ENCODE measurements at places on chromosomes 3 and 15.
A peak's percentile ranks its signal among the peaks of the same experiment; 100 is the strongest.

DNA sequence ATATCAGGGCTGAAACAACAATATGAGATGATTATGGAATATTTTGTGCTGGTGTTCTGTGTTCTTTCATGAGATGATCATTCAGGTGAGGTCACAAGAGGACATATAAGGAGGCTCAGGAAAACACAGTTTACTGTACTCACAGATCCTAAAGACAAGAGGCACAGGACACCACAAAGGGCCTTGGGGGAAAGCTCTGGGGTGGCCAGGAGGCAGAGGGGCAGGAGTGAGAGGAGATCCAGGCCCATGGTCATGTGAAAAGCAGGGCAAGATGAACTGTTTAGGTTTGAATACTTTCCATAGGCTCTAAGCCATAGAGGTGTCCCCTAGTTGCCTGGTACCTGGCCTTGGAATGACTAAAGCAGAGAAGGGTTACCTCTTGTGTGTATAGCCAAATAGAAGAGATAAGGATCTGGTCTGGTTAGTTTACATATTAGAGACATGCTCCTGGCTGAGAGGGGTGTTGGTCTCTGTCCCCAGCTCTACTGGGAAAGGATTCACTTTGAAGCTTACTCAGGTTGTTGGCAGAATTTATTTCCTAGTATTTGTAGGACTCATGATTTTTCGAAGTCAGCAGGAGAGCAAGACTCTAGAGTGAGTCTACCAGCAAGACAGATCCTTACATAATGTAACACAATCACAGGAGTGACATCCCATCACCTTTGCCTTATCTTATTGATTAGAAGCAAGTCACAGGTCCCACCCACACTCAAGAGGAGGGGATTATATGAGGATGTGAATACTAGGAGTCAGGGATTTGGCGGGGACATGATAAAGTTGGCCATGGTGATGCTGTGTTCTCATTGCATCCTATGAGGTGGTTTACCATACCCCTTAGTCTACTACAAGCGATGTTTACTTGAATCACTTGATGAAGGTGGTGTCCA lies 11.3 kb upstream of the TM4SF1 start:
- DNase-seq = no peak

DNA sequence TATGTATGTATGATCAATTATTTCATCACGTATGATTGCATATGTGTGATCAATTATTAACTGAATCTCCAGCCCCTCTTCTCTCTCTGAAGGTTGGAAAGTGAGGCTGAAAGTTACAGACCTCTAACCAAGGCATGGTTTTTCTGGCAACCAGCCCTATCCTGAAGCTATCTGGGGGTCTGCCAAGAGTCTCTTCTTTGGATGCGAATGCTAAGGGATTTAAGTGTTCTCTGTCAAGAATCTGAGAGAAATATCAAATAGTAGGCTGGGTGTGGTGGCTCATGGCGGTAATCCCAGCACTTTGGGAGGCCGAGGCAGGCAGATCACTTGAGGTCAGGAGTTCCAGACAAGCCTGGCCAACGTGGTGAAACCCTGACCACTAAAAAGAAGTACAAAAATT lies 8.1 kb downstream of the NKTR start:
- DNase-seq = peak; percentile 34

DNA sequence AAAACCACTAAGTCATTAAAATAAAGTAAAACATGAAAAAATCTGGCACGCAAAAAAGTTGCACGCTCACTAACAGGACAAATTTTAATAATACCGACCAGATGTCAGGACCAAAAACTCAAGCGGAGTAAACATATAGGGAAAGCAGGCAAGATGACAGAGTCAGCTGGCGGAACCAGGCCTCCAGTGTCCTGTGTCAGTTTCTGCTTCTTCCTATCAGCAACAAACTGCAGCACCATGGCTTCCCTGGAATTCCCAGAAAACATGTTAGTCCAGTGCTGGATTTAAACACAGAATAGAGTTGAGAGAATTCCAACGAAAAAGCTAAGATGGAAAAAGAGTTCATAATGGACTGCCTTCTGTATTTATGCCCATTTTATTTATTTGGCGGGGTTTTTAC lies 169.1 kb upstream of the ARHGEF26 start:
- no peak for DNase-seq

- DNase-seq = peak; percentile 14
Observed at GRCh38 chr3:162491952-162492351, 995.3 kb downstream of the OTOL1 start.

DNA sequence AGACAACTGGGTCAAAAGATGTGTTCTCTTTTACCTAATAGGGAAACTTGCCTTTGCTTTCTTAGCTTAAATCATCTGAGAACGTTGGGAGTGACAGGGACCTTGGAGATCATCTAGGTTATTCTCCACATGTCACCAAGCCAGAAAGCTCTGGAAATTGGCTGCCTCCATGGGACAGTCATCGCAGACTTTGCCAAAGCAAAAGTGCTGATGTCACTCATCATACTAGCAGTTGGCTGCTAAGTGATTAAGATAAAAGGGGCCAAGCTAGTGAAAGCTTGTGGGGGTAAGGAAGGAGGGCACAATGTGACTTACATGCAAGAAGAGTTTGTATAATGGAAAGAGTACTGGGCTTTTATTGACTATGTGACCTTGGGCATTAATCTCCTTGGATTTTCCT lies 198.0 kb upstream of the PFN2 start:
- peak; percentile 62 for DNase-seq

GRCh38 chr15:101533371-101534140 lies 44.0 kb upstream of the PCSK6 start:
- DNase-seq = no peak

DNA sequence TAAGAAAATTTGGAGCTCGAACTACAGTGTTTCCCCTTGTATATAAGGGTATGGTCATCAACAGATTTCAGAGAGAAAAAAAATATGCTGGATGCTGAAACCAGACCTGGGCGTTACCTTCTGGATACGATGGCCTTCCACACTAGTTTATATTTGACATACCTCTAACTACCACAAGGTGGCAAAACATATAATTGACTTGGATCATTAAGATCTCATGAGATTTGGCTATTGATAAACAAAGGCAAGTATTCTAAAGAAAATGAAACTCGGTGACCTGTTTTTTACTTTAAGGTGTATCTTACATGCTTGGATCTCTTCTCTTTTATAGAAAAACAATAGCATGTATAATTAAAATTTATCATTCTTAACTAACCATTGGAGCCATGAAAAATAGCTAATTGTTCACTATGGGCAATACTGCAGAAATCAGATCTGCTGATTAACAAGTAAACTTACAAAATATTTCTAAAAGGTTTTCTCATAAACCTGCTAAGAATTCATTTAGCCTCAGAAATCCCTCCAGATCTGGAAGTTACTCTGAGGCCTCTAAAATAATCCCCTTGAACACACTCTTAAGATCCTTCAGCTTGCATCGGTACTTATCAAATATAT lies 300.6 kb upstream of the KCNH8 start:
- no peak for DNase-seq

DNA sequence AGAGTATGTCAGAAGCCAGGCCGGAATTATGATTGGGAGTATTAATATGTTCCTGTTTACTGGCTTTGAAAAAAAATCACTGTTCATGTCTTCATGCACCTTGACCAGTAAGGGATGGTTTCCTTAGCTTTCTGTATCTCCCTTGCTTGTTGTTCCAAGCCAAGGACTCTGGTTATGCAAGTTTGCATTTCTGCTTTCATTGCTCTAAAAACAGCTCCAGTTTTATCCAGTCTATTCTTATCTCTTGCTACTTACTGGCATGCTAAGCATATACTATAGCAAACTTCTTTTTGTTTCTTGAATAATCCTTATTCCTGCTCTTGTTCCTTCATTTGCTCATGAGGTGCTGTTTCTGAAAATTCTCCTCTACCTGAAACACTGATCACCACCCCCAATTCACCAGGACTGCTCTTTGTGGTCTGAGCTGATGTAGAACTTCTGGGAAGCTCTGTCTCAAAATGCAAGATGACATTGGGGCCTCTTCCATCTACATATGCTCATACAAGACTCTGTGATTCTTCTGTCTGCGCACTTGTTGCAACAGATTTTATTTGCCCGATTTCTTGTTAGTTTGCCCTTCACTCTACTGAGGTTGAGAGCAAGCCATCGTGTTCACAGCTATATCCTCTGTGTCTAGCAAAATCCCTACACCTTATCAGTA lies 173.0 kb downstream of the EBLN2 start:
- DNase-seq = no peak

DNA sequence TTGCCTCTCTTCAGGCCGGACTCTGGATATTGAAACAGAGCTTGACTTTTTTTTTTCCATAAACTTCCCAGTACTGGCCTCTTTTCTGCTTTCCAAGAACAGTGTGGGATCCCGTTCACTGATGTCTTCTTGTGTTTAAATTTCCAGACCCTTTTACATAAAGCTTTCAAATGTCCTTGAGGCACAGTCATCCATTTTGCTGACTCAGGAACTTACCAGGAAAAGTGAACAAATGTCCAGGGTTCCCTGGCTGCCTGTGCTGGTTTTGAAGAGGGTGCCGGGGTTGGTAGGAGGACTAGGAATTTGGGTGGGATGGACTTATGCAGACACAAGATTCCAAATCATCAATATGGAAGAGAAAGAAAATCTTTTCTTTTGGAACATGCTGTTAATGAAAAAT lies 68.1 kb downstream of the CHDH start:
- DNase-seq = no peak

DNA sequence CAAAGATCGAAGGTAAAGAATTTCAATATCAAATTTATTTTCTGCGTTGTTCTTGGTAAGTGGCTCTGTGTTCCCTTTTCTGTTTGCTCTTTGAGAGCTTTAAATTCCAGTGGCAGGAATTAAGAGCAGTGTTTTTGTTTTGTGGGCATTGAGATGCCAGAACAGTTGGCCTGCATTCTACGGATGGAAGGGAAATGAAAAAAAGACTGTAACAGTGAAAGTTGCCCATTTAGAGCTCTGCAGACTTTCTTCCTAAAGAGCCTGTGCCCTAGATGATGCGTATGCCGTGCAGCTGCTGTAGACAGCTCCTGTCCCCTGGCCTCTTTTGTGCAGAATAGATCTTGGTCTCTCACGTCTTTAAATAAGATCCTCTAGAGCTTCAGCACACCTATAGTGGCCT lies 58.8 kb downstream of the KAT2B start:
- no peak for DNase-seq

DNA sequence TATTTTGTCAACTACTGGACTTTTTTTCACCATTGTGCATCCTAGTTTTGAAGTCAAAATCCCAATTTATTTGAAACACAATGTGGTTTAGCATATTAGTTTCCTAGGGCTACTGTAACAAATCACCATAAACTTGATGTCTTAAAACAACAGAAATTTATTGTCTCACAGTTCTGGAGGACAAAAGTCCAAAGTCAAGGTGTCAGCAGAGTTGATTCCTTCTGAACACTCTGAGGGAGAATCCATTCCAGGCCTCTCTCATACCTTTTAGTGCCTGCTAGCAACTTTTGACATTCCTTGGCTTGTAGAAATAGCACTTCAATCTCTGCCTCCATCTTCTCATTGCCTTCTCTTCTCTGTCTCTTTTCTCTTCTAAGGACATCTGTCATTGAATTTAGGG lies 14.9 kb upstream of the SLC27A2 start:
- no peak for DNase-seq

GRCh38 chr15:80970018-80970657 lies 19.5 kb downstream of the MESD start:
- DNase-seq = peak; percentile 56

GRCh38 chr3:11165476-11165875 lies 11.2 kb downstream of the HRH1 start:
- DNase-seq = no peak

DNA sequence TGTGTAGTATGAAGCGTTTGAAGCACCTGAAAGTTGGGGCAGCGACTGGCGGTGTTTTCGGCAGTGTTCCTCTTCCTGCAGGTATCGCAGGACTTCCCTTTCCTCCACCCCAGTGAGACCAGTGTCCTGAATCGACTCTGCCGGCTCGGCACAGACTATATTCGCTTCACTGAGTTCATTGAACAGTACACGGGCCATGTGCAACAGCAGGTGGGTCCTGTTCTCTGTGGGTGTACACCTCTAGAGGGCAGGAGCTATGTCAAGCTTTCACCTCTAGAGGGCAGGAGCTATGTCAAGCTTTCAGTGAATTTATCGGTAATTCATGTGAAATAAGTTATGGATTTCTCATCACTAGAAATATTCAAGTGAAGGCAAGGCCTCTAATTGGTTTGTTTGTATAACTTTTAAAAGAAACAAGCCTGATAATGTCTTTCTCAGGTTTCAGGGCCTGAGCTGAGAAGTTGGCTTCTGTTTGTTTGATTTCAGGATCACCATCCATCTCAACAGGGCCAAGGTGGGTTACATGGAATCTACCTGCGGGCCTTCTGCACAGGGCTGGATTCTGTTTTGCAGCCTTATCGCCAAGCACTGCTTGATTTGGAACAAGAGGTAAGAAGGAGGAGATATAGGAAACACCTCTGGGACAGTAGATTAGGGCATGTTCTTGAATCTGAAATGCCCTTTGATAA lies 5.3 kb downstream of the TUBGCP4 start:
- DNase-seq = peak; percentile 14

DNA sequence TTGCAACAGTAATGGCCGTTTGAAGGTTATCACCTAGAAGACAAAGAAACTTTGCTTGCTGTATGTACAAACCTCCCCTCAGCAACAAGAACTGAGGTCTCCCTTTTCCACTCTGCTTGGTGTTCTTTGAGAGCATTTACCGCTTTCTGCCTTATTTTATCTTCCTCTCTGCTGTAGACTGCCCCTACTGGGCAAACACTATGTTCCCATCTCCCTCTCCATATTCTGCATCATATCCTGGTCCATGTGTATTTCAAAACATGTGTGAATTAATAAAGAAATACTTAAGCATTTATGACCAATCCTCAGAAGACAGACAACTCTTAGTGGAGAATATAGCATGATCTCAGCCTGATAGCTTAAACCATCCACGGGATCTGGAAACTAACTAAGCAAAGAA lies 64.4 kb downstream of the ATP13A5 start:
- no peak for DNase-seq

GRCh38 chr3:133295199-133295901 lies 104.5 kb upstream of the BFSP2 start:
- DNase-seq = peak; percentile 35

- DNase-seq = peak; percentile 77
Observed at GRCh38 chr15:56871185-56871584, 47.3 kb upstream of the TCF12 start.

GRCh38 chr3:94716326-94717018 lies 653.6 kb downstream of the NSUN3 start:
- DNase-seq = no peak

GRCh38 chr3:184808021-184808420 lies 3.9 kb upstream of the VPS8 start:
- no peak for DNase-seq

DNA sequence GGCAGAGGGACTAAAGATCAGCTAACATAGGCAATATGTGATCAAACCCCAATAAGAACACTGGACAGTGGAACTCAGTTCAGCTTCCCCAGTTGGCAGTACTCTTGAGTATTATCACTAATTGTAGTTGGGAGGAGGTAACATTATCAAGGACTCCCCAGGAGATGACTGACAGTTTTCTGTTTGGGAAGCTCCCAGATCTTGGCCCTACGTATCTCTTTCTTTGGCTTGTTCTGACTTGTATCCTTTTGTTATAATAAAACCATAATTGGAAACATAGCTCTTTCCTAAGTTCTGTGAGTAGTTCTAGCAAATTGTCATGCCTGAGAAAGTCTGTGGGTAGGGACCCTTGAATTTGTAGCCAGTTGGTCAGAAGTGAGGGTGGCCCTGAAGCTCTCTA lies 316.4 kb downstream of the ZNF621 start:
- no peak for DNase-seq

GRCh38 chr3:124373524-124373923 lies 356.7 kb upstream of the UMPS start:
- DNase-seq = no peak
